ENCODE measurements at places on chromosomes 11 and 22. TPM values are rescaled to one million over a fixed set of nuclear protein-coding genes. Genes with fewer than 3 reads are reported as not detected.

CSF2RB gene
- total RNA-seq: 2.6 TPM

HEPN1 gene
- total RNA-seq: not detected

ARHGEF17 gene
- 65.6 TPM for total RNA-seq

EI24 gene
- total RNA-seq: 75.8 TPM

OR52A1 gene
- total RNA-seq: not detected

FAM180B gene
- 3.1 TPM for total RNA-seq

SLC22A8 gene
- total RNA-seq: not detected

NAALADL1 gene
- 5.6 TPM for total RNA-seq

MMP11 gene
- 0.38 TPM for total RNA-seq

DBX1 gene
- total RNA-seq: not detected

NXPE1 gene
- total RNA-seq: not detected

MS4A2 gene
- total RNA-seq: not detected

SLC29A2 gene
- total RNA-seq: 11.4 TPM

UBE4A gene
- total RNA-seq: 49.2 TPM

OR8G5 gene
- not detected for total RNA-seq

SOX6 gene
- 17.9 TPM for total RNA-seq

TMPRSS6 gene
- total RNA-seq: not detected

GLYAT gene
- not detected for total RNA-seq

KCNQ1OT1 gene
- total RNA-seq: 2.0 TPM

GNG3 gene
- total RNA-seq: not detected

PNPLA5 gene
- total RNA-seq: not detected

CRYAB gene
- 350 TPM for total RNA-seq

MGAT3 gene
- total RNA-seq: 0.45 TPM

ROBO4 gene
- 35.1 TPM for total RNA-seq

NAALAD2 gene
- 2.8 TPM for total RNA-seq

TBCEL gene
- total RNA-seq: 89.4 TPM

MAPK8IP1 gene
- 19.3 TPM for total RNA-seq

TSPAN32 gene
- 0.33 TPM for total RNA-seq

SLC17A6 gene
- not detected for total RNA-seq

OR8D4 gene
- total RNA-seq: not detected

IFITM10 gene
- total RNA-seq: not detected

PANX3 gene
- not detected for total RNA-seq

OR10A2 gene
- total RNA-seq: not detected

NEU3 gene
- 13.0 TPM for total RNA-seq

C11orf91 gene
- not detected for total RNA-seq

MMP27 gene
- 0.67 TPM for total RNA-seq

KIAA1671 gene
- total RNA-seq: 111 TPM

KRTAP5-9 gene
- total RNA-seq: not detected

MIAT gene
- 0.67 TPM for total RNA-seq

ENTHD1 gene
- not detected for total RNA-seq
